Stimulated activated CD4-positive, alpha-beta T cell treated with anti-CD3 and anti-CD28 coated beads, Interleukin-1b, Interleukin-23, amount 100 ng/mL, for 4 hours (primary cell): ENCODE measurements at places on chromosomes 7 and 10.

DNA sequence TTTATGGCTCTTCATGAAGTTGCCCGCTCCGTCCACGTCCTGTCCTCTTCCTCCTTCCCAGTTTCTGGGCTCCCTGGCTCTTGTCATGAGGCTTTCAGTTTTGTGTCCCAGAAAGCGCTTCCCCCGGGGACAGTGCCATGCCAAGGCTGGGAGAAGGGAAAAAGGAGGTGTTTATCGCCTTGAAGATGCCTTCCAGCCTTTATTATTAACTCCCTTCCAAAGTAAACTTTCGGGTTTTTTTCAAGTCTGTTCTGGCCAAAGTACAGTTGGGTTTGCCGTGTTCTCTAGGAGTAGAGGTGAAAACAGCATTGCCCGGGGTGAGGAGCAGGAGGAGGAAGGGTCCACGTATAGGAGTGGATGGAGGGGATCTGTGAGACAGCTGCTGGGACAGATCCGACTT lies 117.2 kb downstream of the CUX1 start:
- DNase-seq: no peak

GRCh38 chr7:2287745-2288144 lies 26.5 kb downstream of the SNX8 start:
- no peak for DNase-seq

- no peak for DNase-seq
Observed at GRCh38 chr10:15814565-15814964, 45.7 kb downstream of the MINDY3 start.

DNA sequence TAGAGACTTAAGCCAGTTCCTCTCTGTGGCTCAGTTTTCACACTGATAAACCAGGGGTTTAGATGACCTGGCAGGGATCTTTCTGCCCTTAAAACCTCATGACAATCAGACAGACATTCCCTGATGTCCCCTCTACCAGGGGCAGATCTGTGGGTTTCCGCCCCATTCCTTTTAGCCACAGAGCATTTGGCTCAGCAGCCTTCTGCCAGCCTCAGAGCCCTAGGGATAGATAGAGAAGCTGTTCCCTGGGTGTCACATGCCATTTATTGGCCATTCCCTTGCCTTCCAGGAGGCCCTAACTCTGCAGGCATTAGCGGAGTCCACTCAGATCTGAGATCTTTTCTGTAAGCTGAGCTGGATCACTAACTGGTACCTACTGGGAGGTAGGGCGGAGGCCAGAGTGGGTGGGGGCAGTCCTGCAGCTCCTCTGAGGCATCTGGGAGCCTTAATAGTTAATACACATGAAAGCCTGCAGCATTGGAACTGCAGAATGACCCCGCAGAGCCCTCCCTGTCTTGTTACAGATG lies 101.5 kb downstream of the ZMIZ1 start:
- no peak for DNase-seq

DNA sequence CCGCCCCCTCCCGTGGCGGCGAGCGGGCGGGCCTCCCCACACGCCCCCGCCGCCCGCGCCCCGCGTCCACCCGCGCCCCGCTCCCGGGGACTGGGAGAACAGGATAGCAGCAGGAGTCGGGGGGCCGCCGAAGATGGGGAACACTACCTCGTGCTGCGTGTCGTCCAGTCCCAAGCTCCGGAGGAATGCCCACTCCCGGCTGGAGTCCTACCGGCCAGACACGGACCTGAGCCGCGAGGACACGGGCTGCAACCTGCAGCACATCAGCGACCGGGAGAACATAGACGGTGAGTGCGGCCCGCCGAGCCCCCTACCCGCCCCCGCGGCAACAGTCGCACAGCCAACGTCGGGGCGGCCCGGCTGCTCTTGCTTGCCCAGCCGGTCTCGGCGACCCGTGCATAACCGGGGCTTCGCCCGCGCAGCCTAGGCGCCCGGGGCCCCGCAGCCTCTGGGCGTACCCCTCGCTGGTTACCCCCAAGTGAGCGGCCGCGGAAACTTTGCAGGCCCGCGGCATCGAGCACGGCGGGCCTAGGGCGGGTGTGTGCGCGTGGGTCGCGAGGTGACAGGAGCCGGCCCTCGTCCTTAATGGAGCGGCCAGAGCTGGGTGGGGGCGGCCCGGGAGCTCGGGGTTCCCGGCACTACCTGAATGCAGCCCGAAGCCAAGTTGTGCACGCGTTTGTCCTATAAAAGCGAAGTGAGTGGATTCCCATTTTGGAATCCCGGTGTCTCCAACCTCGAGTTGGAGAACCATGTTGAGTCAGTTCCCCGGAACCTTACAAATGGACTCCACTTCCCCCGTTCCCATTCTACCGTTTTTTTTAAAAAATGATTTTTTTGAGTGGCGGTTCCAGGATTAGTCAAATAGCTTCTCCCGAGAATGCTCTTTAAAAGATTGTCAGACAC lies 863 bp downstream of the CCNY start:
- no peak for DNase-seq

DNA sequence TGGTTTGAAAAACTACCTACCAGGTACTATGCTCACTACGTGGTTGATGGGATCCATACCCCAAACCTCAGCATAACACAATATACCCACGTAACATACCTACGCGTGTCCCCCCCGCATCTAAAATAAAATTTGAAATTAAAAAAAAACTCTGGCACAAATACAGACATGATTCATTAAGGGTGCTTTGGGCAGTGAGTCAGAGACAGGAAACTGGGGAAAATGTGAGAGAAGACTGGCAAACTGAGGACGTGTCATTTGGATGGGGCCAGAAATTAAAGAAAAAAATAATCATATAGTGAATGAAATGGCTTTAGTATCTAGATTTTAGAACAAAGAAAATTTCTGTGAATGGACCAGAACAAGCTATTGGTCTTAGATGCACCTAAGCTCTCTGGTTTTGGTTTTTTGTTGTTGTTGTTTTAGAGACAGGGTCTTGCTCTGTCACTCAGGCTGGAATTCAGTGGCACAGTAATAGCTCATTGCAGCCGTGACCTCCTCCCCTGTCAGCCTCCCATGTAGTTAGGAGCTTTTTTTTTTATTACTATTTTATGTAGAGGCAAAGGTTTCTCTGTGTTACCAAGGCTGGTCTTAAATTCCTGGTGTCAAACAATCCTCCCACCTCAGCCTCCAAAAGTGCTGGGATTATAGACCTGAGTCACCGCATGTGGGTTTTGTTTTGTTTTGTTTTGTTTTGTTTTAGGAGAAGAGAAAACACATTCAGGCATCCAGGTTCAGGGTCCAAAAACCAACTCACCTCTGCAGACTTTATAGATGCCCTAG lies 5.9 kb upstream of the PRSS58 start:
- no peak for DNase-seq

DNA sequence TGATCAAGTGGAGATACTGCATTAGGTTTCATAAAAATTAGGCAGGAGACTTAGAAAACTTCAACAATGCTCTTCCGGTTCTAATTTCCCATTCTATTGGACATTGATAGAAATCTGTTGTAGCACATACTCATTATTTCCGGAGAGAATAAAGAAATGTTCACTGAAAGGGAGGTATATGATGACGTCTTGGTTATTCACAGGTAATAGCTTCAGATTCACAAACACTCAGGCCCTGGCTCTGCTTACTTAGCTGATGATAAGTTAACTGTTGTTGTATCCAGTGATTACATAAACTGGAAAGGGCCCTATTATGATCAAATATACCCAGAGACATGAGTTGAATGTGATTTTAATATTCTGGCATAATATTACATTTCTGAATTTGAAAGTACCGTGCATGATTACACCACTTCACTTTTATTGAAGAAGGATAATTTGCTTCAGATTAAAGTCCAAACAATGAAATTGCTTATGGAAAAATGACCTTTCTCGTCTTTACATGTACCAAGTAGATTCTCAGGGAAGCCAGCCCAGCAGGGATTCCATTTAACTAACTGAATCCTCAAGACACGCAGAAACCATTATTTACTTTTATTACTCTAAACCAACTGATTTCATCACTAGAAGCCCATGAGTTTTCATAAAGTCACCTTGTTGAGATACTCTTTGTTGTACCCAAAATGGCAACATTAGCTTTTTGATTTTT lies 288.0 kb upstream of the PITRM1 start:
- DNase-seq: no peak

DNA sequence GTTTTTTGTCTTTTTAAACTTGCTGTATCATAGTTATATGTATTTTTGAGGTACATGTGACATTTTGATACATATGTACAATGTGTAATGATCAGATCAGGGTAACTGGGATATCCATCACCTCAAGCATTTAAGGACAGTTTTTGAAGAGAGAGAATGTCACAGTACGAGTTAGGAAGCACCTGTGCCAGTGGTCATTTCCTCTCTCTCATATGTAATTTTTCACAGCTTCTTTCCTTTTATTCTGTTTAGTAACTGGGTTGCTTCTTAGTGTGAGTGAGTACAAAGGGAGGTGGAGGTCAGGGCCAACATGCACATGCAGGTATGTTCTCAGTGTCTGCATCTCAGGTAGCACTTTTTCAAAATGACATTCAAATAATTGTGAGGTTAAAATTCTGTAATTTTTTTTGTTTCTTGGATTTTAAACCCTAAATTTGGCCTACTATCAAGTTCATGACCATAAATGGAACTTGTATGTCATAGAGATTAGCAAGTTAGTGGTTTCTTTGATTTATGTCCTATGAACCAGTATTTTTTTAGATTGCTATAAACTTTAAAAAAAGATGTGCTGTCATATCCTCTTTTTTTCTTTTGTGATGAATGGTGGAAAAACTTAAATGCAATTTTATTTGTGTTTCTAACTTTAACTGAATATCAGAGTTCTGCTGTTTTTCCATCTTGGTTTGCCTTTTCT lies 42.7 kb downstream of the SNX10 start:
- DNase-seq: no peak

DNA sequence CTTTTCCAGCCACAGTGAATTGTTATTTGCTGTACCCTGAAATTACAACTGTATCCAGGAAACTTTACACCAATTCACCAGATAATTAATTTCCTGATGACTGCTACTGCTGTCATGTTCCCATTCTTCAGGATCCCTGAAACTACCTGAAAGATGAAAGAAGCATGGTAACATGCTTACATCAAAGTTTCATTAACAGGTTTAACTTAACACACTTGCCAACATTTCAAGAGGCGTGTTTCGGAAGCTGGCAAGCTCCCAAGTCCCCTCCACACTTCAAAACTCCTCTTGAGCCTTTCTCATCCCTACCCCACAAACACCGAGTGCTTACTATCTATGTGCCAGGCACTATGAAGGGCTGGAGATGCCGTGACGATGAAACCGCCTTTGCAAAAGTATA lies 88.6 kb downstream of the MPP7 start:
- DNase-seq: no peak

DNA sequence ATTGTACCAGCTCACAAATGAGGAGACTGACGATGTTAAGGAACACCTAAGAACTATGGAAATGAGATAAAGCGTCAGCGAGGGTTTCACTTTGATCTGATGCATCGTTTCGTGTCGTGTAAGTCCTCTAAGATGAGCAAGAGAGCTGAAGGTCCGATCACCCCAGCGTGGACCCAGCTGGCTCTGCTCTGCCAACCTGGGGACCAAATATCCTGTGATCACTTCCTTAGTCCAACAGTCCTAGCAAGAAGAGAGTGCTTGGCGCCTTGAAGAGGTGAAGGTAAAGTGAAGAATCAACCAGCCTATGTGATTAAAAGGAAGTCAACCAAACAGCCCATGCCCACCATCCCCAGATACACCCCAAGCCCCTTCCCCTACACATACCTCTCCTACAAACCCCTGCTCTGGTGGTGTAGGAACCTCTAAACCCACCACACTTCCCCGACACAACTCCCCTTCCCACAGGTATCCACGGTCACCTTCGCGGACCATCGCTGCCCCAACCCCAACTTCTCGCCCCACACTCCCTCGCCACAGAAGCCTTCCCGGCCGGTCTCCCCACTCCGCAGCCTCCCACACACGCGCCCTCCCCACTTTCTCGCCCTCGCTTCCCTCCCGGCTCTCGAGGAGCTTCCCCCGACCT lies 722 bp downstream of the UPF2 start:
- peak; percentile 21 for DNase-seq

GRCh38 chr10:110273474-110273873 lies 31.2 kb downstream of the SMNDC1 start:
- peak; percentile 10 for DNase-seq

GRCh38 chr10:1669433-1669832 lies 67.9 kb downstream of the ADARB2 start:
- DNase-seq: no peak

GRCh38 chr10:72800000-72800740 lies 93.4 kb upstream of the OIT3 start:
- DNase-seq: no peak

GRCh38 chr10:43057831-43058340 lies 19.0 kb upstream of the RET start:
- no peak for DNase-seq

DNA sequence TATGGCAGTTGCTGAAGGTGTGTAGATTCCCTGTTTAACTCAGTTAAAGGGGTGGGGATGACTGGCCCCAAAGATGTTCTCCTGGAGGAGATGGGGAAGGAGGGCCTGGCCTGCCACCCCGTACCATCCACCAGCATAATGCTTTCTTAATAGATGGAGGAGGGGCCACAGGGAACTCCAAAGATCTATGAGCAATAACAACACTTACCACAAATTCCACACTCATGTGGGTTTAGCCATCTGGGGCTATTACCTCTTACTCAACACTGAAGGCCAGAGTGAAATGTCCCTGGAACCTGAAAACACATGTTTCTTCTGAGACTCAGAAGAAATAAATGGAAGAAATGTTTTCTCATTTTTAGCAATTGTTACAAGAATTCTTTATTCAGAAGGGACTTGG lies 259.0 kb downstream of the CXCL12 start:
- DNase-seq: no peak

- no peak for DNase-seq
Observed at GRCh38 chr10:8407501-8408021, 353.1 kb downstream of the GATA3 start.

DNA sequence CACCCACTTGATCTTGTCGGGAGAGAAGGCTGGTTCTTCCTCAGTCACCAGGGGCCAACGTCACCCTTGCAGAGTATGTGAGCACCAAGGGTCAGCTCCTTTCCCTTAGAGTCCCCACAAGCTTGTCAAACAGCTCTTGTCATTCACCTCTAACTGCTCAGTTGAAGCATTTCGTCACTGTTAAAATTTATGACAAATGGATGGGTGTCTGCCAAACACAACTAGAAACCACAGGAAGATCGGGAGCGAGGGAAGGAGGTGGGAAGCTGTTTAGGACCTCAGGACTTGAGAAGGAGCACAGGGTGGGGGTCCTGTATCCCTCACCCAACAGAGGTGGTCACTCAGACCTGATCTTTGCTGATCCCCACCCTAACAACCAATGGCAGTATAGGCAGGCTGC lies 373.3 kb upstream of the IGFBP3 start:
- no peak for DNase-seq

DNA sequence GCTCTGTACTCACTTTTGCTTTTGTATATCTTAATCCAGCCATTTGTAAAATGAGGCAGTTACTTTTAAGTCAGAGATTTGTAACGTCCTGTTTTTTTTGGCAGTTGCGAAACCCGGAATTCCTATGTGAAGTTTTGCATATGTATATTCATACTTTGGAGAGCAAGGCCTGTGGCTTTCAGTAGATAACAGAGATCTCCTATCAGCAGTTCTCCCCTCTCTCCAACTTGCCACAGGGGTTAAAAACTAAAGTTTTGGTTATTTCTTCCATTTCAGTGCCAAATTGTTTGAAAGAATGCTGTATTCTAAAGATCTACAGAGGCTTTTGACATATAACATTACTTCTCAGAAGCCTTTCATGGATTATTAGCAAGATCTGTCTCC lies 102.4 kb downstream of the EXOC4 start:
- no peak for DNase-seq
